H7 (cell line): ENCODE measurements at places on chromosomes 12 and 14.

GRCh38 chr14:43692706-43693105 lies 814.4 kb downstream of the FSCB start:
- DNase-seq = no peak

DNA sequence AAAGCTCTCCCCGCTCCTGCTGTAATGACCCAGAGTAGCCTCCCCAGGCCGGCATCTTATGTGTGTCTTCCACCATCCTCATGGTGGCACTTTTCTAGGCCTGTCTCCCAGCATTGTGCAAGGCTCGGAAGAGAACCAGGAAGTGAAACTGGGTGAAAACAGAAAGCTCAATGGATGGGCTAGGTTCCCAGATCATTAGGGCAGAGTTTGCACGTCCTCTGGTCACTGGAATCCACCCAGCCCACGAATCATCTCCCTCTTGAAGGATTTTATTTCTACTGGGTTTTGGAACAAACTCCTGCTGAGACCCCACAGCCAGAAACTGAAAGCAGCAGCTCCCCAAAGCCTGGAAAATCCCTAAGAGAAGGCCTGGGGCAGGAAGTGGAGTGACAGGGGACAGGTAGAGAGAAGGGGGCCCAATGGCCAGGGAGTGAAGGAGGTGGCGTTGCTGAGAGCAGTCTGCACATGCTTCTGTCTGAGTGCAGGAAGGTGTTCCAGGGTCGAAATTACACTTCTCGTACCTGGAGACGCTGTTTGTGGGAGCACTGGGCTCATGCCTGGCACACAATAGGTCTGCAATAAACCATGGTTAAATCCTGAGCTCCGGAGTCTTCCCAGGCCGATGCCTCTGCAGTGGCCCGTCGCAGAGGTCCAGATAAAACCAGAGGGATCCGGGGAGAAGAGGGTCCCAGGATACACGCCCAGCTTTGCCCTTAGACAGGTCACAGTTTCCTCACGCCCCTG lies 15.6 kb downstream of the ACVRL1 start:
- no peak for DNase-seq

- no peak for DNase-seq
Measured at GRCh38 chr14:69539631-69540410, 34.9 kb downstream of the CCDC177 start.

DNA sequence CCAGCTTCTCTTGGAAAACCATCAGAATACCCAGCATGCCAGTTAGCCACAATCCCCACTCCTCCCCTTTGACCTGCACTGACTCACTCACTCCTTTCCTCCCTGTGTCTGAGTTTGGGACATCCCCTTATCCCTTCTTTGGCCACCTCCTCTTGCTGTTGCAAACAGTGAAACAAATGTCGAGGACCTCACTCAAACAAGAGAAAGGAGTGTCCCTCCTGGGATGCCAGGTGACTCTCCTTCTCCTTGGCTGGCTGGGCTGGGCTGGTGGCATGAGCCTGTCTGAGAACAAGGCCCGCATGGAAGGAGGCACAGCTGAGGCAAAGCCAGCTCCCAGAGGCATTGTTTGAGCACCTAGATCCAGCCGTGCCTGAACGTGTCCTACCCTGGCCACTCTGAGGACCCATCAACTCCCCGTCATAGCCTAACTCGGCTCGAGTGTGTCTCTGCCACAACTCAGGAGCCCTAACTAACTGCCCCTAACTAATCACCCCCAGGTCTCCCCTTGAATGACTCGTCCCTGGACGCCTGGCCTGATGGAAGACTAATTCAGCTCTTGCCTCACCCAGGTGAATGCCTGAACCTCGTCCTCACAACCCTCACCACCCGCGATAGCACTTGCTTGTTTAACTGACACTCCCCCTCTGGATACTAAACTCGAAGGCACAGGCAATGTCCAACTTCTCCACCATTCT lies 43.0 kb downstream of the NCOR2 start:
- DNase-seq = no peak

GRCh38 chr14:101109981-101110728 lies 206.6 kb upstream of the RTL1 start:
- DNase-seq = no peak

GRCh38 chr12:82223426-82223825 lies 134.8 kb downstream of the CCDC59 start:
- DNase-seq = no peak

GRCh38 chr12:2320841-2321240 lies 268.1 kb downstream of the CACNA1C start:
- DNase-seq = no peak

DNA sequence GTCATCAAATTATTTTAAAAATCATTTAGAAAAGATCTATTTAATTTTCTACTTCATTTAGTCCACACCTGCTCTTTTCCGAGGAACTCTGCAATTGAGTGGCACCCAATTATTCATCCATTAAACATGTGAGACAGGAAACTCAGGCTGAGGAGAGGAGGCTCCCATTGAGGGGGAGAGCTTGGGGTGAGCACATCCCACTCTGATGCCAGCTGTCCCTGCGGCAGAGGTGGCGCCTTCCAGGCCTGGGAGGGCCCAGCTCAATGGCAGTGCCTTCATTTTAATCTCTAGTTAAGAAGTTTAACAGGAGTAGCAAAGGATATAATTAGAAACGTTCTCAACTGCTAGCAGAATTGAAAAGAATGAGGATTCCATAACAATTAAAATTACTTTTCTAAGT lies 92.0 kb downstream of the ITPR2 start:
- no peak for DNase-seq

GRCh38 chr12:114916541-114916940 lies 232.6 kb upstream of the TBX3 start:
- no peak for DNase-seq

DNA sequence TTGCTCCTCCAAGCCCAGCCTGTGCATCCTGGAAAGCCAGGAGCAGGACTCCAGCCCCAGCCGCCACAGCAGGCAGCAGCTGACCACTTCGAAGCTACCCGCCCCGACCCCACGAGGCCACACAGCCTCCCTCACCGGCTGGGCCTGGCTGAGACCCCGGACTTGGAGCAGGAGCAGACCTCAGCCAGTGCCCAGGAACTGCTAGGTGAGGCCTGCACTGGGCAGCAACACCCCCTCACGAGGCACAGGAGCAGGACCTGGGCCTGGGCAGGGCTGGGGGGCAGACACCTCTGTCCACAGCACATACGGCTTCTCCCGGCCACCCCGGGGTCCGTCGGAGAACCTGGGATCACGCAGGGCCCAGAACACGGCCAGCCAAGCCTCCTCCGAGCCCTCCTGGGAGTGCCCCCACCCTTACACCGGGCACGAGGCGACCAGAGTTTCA lies 137.4 kb upstream of the C14orf180 start:
- peak; percentile 57 for DNase-seq

DNA sequence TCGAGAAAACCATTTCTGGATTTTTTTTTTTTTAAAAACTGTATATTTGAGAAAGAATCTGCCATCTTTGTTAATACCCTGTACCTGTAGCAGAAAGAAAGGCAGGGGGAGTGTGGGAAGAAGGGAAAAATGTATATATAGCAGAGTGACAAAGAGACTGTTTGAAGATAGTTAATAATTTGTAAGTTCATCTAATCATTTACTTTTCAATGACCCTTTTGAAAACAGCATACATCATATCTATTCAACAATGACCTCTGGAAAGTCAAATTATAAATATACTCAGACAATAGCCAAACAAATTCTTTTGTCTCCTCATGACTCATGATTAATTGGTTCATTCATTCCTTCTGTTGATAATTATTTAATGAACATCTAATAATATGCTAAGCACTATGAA lies 10.9 kb upstream of the CPM start:
- DNase-seq = no peak

DNA sequence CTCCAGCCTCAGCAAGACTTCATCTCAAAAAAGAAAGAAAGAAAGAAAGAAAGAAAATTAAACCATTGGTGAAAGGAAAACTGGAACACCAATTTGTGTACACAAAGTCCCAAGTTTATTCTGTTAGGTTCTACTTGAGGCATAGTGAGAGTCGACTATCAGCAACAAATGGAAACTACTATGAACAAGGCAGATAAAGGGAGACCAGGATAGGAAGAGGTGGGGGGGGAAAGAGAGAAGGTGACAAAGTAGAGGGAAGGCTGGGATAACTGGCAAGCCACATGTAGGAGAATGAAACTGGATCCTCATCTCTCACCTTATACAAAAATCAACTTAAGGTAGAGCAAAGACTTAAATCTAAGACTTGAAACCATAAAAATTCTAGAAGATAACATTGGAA lies 25.6 kb downstream of the TFCP2 start:
- DNase-seq = no peak
